ENCODE measurements at places on chromosomes 11 and 22.

DNA sequence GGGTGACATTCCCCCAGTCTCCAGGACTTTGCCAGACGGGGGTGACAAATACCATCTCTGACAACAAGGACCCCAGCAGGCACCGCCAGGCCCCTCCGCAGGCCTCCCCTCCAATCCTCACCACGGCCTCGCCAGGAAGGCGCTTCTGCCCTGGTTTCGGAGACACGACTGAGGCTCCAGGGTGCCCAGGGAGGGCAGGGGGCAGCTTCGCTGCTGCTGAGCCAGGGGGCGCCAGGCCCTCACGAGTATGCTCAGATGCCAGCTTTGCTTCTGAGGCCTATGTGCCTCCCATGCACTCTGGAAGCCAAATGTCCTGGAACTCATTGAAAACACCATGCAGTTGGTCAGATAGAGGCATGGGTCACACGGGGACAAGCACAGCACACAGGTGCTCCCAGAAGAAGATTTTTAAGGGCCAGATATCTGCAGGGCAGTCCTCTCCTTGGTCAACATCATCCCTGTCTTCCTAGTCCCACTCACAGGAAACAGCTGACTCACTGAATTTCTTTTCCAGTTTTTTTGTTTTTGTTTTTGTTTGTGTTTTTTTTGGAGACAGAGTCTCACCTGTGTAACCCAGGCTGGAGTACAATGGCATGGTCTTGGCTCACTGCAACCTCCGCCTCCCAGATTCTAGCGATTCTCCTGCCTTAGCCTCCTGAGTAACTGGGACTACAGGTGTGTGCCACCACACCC lies 19.9 kb downstream of the BID start:
- no peaks in the 10 kb centered on the region for H3K27me3 ChIP-seq
- H3K36me3 ChIP-seq, result no peaks in the 10 kb centered on the region
- no peak for DNase-seq
- H3K4me1 ChIP-seq, result no peaks in the 10 kb centered on the region
- no peak overlapping the region for H3K27ac ChIP-seq

DNA sequence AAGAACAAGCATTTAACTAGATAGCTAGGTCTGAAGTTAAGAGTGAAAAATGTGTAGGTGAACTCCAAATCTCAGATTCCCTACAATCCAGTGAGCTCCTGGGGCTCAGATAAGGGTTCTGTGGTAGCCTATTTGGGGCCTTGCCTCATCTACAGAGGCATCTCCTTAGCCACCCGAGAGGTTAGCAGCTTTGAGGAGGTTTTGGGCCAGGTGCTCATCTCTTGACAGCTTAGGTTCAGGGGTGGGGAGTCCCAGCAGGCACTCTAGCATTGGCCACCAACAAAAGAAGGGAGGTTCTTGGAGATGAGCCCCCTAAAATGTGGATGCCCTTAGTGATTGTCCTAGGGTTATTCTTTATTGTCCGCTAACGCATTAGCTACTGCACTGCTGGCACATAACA lies 184.4 kb upstream of the B3GAT1 start:
- H3K4me1 ChIP-seq, result no peaks in the 10 kb centered on the region
- H3K36me3 ChIP-seq, result no peaks in the 10 kb centered on the region

- no peaks in the 10 kb centered on the region for H3K36me3 ChIP-seq
- no peak overlapping the region for H3K4me3 ChIP-seq
- no peak for DNase-seq
- H3K27me3 ChIP-seq, result no peaks in the 10 kb centered on the region
Observed at GRCh38 chr11:90630176-90630575, 407.3 kb upstream of the CHORDC1 start.

- H3K4me1 ChIP-seq, result peaks cover 73% of the 10 kb centered on the region
- peak overlapping the region; percentile 94 for H3K27ac ChIP-seq
- H3K36me3 ChIP-seq, result no peaks in the 10 kb centered on the region
- H3K27me3 ChIP-seq, result no peaks in the 10 kb centered on the region
Observed at GRCh38 chr11:46239801-46240061, 37.7 kb upstream of the CREB3L1 start.

GRCh38 chr22:22342697-22343580 lies 98.4 kb downstream of the VPREB1 start:
- H3K36me3 ChIP-seq, result no peaks in the 10 kb centered on the region
- no peak overlapping the region for H3K4me3 ChIP-seq
- H3K27me3 ChIP-seq, result peaks cover 18% of the 10 kb centered on the region
- no peaks in the 10 kb centered on the region for H3K4me1 ChIP-seq
- no peak for DNase-seq

DNA sequence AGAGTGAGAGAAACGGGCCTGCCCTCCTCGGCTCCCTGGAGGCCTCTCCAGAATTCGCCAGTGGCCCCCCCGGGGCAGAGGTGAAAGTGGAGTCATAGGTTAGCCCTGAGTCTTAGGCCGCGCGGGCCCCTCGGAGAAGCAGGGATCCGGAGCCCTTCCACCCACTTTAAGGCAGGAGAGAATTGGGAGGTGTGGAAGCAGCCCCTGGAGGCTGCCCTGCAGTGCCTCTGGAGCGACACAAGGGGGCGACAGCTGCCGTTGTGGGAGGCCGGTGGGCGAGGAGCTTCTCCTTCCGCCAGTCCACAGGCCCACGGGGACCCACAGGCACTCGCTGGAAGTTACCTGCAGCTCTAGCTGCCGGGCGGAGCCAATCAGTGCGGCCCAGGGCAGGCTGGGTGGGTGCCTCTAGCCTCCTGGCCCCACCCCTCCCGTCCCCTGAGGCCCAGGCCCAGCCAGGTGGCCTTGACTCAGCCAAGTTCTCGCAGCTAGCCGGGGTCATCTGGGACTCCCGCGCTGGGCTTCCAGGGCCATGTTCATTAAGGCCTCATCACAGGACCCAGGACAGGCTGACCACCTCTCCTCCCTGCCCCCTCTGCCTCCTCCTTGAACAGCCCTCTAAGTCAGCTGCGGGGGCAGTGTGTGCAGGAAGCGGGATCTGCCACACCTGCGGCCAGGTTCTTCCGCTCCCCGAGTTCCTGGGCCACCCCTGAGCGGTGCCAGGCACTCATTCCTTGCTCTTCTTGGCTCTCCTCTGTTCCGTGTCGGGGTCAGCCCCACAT lies 5.0 kb downstream of the DGKZ start:
- no peak overlapping the region for H3K4me3 ChIP-seq
- peaks cover 23% of the 10 kb centered on the region for H3K4me1 ChIP-seq
- H3K27ac ChIP-seq, result no peak overlapping the region
- no peak for DNase-seq

GRCh38 chr11:35265755-35266454 lies 126.9 kb downstream of the CD44 start:
- peaks cover 18% of the 10 kb centered on the region for H3K36me3 ChIP-seq
- DNase-seq, result no peak
- peak overlapping the region; percentile 84 for H3K27ac ChIP-seq
- no peaks in the 10 kb centered on the region for H3K27me3 ChIP-seq
- H3K4me3 ChIP-seq, result no peak overlapping the region

GRCh38 chr11:119134389-119134978 lies 13.1 kb downstream of the HINFP start:
- DNase-seq, result no peak
- H3K27me3 ChIP-seq, result no peaks in the 10 kb centered on the region
- peaks cover 32% of the 10 kb centered on the region for H3K36me3 ChIP-seq
- no peak overlapping the region for H3K4me3 ChIP-seq
- H3K4me1 ChIP-seq, result peaks cover 17% of the 10 kb centered on the region
- H3K27ac ChIP-seq, result no peak overlapping the region

DNA sequence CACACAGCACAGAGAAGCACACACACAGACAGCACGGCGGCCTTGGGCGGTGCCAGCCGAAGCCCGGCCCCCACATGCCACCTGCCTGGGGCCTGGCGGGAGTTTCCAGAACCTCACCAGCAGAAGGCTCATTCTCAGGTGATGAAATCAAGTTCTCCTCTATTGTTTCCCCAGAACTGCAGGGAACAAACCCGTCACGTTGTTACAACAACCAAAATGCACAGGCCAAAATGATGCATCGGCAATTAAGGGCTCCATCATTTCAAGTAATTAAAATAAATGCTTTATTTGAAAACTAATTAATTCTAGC lies 30.8 kb downstream of the GNB1L start:
- no peak overlapping the region for H3K27ac ChIP-seq
- no peaks in the 10 kb centered on the region for H3K4me1 ChIP-seq
- H3K4me3 ChIP-seq, result no peak overlapping the region
- peaks cover 2% of the 10 kb centered on the region for H3K27me3 ChIP-seq
- no peaks in the 10 kb centered on the region for H3K36me3 ChIP-seq

GRCh38 chr11:12253843-12254281 lies 123.5 kb upstream of the PARVA start:
- H3K4me1 ChIP-seq, result peaks cover 16% of the 10 kb centered on the region
- no peak overlapping the region for H3K4me3 ChIP-seq
- H3K27me3 ChIP-seq, result peaks cover 4% of the 10 kb centered on the region
- H3K36me3 ChIP-seq, result peaks cover 31% of the 10 kb centered on the region

- no peak overlapping the region for H3K27ac ChIP-seq
- H3K27me3 ChIP-seq, result peaks cover 38% of the 10 kb centered on the region
- no peaks in the 10 kb centered on the region for H3K36me3 ChIP-seq
- no peak for DNase-seq
Observed at GRCh38 chr11:46335890-46336562, 11.2 kb upstream of the DGKZ start.

GRCh38 chr11:61359516-61359915 lies 2.2 kb downstream of the CYB561A3 start:
- peaks cover 37% of the 10 kb centered on the region for H3K4me1 ChIP-seq
- H3K27ac ChIP-seq, result no peak overlapping the region
- H3K27me3 ChIP-seq, result no peaks in the 10 kb centered on the region
- H3K4me3 ChIP-seq, result peak overlapping the region; percentile 42
- H3K36me3 ChIP-seq, result peaks cover 18% of the 10 kb centered on the region

- no peak overlapping the region for H3K4me3 ChIP-seq
- DNase-seq, result no peak
- no peak overlapping the region for H3K27ac ChIP-seq
- peaks cover 13% of the 10 kb centered on the region for H3K36me3 ChIP-seq
Observed at GRCh38 chr11:72039856-72040401, 40.4 kb downstream of the NUMA1 start.

DNA sequence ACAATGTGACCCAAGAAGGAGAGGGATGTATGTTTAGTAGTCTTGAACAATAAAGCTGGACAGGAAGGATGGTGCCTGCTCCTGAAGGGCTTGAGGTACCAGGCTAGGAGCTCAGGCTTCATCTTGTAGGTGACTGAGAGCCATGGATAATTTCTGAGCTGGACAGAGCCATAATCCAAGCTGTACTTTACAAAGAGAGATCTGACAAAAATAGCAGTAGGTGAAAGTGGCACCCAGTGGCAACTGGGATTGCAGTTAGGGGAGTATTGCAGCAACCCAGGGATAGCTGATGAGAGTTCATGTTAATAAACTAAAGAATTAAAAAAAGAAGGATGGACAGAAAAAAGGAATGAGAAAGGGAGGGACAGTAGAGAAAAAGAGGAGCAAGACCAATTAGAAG lies 7.4 kb downstream of the XRRA1 start:
- no peaks in the 10 kb centered on the region for H3K27me3 ChIP-seq
- no peak overlapping the region for H3K4me3 ChIP-seq
- peak overlapping the region; percentile 27 for H3K27ac ChIP-seq
- H3K4me1 ChIP-seq, result peaks cover 71% of the 10 kb centered on the region

DNA sequence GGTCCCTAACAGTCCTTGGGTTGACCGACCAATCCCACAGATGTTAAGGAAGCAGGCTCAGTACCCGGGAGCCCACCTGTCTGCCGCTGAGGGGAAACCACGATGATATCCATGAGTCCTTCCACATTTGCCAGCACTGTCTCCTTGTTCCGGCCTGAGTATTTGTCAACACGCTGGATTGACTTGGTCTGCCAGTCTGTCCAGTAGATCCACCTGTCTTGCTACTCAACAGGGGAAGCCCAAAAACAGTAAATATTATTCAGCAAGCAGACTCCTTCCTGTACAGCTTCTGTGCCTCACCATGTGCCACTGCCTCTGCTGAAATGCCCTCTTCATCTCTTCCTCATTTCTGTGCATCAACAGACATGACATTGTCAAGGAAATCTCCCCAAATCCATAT lies 22.8 kb upstream of the CKAP5 start:
- no peak overlapping the region for H3K27ac ChIP-seq
- no peaks in the 10 kb centered on the region for H3K36me3 ChIP-seq
- H3K4me3 ChIP-seq, result no peak overlapping the region
- H3K27me3 ChIP-seq, result no peaks in the 10 kb centered on the region

- no peaks in the 10 kb centered on the region for H3K36me3 ChIP-seq
- peaks cover 4% of the 10 kb centered on the region for H3K27me3 ChIP-seq
- DNase-seq, result no peak
- H3K27ac ChIP-seq, result no peak overlapping the region
- H3K4me1 ChIP-seq, result no peaks in the 10 kb centered on the region
- no peak overlapping the region for H3K4me3 ChIP-seq
Observed at GRCh38 chr11:134557571-134558257, 145.7 kb upstream of the B3GAT1 start.

- peak overlapping the region; percentile 75 for H3K27ac ChIP-seq
- H3K4me1 ChIP-seq, result peaks cover 34% of the 10 kb centered on the region
- peak; percentile 88 for DNase-seq
- H3K27me3 ChIP-seq, result peaks cover 15% of the 10 kb centered on the region
- no peaks in the 10 kb centered on the region for H3K36me3 ChIP-seq
Observed at GRCh38 chr11:76153571-76153923, 52.8 kb downstream of the WNT11 start.

DNA sequence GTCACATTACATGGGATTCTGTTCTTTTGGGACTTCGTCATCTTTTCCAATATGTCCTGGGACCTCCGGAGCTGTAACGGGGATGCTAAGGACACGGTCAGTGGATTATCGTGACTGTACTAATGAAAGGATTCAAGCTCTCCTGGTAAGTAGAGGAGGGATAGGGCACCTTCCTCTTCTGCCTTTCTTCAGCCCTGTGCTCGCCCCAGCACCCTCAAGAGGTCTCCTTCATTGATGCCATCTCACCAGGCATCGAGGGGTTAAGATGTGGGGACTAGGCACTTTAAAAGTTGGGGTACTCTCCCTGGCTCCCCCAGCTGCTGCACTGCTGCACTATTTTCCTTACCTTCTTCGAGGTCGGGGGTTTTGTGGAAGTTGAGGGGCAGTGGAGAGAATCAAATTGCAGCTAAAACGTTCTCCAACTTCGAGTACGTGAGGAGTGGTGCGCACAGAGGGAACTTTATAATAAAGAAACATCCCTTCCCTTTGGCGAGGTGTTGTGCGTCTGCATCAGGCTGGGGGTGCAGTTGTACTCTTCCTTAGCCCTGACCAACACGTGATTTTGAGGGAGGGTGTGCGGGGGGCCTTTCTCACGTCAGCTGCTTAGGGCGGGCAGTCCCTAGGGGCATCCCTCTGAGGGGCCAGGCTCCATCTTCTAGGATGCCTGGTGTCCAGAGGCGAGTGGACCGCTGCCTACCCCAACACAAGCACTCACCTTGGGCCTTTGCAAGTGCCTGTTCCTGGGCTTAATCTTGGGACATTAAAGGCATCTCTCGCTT lies 96.1 kb downstream of the GRAMD1B start:
- no peak overlapping the region for H3K4me3 ChIP-seq
- DNase-seq, result no peak
- H3K27me3 ChIP-seq, result peaks cover 4% of the 10 kb centered on the region
- peaks cover 11% of the 10 kb centered on the region for H3K36me3 ChIP-seq
